Activated CD8-positive, alpha-beta T cell treated with anti-CD3 and anti-CD28 coated beads for 36 hours (primary cell): ENCODE measurements at places on chromosomes 6 and 20. TPM values are rescaled to one million over a fixed set of nuclear protein-coding genes. Genes with fewer than 3 reads are reported as not detected.

- DNase-seq, result no peak
Observed at GRCh38 chr6:15350386-15351083, 104.7 kb downstream of the JARID2 start.

DNA sequence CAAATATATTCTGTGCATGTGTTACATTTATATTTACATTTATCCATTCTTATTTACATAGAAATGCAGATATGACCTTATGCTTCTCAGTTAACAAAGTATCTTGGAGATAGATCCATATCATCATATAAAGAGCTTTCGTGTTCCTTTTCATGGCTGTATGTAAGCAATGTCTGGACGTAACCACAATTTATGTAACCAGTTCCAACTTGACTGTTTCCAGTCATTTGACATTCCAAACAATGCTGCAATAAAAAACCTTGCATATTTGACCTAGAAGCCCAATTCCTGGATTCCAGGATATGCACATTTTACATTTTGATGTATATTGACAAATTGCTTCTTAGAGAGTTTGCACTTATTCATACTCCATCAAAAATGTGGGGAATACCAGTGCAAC lies 113.7 kb upstream of the F13A1 start:
- no peak for DNase-seq

- no peak for DNase-seq
Observed at GRCh38 chr20:56957737-56958553, 308.5 kb downstream of the BMP7 start.

- DNase-seq, result no peak
Observed at GRCh38 chr6:161407581-161407980, 133.7 kb upstream of the AGPAT4 start.

- peak; percentile 34 for DNase-seq
Observed at GRCh38 chr6:15017261-15017660, 228.6 kb upstream of the JARID2 start.

CCDC28A gene
- 15.0 TPM for total RNA-seq

SERPINB1 gene
- total RNA-seq, result 55.8 TPM

- DNase-seq, result no peak
Observed at GRCh38 chr6:157621406-157621805, 201.6 kb upstream of the SNX9 start.

DNA sequence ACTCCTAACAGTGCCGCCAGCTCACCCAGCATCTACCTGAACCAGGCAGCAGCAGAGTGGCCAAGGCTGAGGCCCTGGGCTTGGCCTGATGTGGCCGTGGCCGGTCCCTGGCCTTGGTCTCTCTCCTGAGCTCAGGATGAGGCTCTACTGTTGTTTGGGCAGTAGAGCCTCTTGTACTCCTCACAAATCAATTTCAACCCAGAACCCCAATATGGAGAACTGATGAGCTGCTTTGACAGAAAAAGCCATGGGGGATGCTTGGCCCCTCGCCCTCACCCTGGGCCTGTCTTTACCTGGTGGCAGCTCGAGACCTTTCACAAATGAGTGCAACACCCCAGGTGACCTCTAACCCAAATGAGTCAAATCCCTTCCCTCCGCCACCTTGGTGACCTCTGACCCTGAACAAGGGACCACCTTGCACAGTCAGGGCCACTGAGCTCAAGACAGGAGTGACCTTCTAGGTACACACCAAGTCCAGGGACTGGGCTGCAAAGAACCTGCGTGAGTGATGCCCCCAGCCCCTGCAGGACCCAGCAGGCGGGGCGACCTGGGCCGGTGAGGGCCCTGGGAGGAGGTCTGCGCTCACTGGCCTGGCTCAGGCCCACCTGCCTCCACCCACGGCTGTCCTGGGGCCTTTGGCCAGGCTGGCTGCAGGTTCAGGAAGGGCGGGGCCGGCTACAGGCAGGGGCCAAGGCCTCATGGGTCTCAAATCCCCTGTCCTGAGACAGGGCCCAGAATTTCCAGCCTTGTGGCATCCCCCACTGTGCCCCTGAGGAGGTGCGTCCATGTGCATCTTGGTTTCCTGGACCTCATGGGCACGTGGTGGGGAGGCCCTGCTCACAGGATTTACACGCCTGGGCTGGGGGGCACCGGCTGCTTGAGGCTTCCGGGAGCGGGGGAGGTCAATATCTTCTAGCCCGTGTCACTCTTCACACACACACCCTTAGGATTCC lies 30.2 kb downstream of the PSMG4 start:
- no peak for DNase-seq

GRCh38 chr6:13711324-13711732 lies 307 bp downstream of the RANBP9 start:
- peak; percentile 74 for DNase-seq

SLC52A3 gene
- total RNA-seq, result not detected

- DNase-seq, result peak; percentile 77
Observed at GRCh38 chr6:32973144-32974015, 5.0 kb downstream of the BRD2 start.

DNA sequence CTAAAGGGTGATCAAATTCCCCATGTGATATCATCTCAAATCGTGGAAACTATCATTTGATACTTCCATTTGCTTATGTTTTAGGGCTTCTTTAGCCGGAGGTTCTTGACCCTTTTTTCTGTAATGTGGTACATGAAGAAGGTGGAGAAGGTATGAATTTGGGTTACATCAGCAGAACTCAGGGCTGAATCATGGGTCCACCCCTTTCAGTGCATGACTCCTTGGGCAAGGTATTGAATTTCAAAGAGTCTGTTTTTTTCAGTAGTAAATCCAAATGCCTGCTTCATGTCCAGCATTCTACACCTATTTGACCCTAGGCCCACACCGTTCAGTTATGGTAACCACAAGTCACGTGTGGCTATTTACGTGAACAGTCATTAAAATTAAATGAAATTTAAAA lies 30.6 kb upstream of the QKI start:
- no peak for DNase-seq

DNA sequence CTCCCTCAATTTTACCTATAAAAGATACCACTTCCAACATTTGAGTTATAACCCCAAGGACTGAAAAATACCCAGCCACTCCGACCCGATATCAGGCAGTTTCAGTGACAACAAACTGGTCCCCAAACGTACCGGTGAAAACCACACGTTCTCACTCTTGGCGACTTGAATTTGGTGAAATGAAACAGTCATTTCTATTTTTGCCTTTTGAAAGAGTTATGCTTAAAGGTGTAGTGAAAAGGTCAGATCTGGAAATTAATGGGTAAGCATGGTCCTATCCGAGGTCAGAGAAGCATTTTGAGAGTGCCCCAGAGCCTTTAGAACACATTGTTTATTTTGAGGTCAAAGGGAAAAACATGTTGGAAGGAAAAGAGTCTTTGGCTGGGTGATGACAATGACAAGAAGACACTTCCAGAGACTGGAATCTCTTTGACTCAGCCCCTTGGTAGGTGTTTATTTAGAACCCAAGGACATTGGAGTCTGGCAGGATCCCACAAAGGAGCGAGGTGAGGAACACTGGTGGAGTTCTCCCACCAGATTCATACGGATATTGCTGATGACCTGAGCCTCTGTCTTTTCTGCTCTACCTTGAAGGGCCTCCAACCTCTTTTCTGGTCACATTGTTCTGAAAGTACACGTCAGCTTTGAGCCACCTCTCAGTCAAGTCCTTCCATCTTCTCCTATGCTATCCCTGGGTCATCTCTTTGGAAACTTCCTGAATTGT lies 235.0 kb downstream of the GMPR start:
- DNase-seq, result peak; percentile 57

- DNase-seq, result no peak
Observed at GRCh38 chr6:83920017-83920416, 60.5 kb downstream of the CYB5R4 start.

- DNase-seq, result no peak
Observed at GRCh38 chr6:141957271-141957670, 175.5 kb upstream of the GJE1 start.

DNA sequence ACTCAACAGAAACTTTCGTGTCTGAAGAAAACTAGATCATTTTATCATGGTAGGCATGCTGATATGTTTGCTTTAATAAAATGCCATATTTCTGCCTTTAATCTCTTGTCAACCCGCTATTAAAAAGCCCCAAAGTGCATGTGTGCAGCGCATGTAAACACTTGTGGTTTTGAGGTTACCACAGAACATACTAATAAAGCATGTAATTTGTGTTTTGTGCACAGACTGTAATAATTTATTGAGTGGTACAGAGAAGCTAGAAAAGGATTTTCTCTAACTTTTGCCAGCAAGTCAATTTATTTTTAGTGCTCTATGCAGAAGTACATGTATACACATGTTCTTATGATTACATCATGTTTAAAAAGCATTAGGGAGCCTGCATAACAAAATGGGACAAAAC lies 349.9 kb upstream of the SLC35B3 start:
- DNase-seq, result no peak

DNA sequence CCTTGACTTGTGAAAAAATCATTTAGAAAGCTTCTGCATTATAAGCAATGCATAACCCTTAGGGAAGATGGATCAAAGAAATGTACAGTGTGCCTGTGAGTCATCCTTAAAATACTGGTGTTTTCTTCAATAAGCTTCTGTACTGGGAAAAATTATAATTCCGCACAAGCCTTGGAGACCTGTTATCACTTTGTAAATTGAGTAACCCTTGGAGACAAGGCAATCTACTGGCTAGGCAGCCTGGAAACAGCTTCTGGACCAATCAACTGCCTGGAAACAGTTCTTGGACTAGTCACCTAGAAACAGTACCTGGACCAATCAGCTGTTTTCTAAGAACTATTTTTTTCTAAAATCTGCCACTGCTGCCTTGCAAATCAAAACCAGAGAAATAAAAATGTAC lies 25.8 kb upstream of the RNGTT start:
- DNase-seq, result no peak

GRCh38 chr6:36267731-36268477 lies 2.0 kb upstream of the PNPLA1 start:
- DNase-seq, result no peak

GRCh38 chr6:135631821-135632220 lies 134.3 kb upstream of the AHI1 start:
- no peak for DNase-seq

GRCh38 chr20:37669062-37669772 lies 24.6 kb upstream of the CTNNBL1 start:
- DNase-seq, result peak; percentile 36

SLC17A3 gene
- total RNA-seq, result not detected

DNA sequence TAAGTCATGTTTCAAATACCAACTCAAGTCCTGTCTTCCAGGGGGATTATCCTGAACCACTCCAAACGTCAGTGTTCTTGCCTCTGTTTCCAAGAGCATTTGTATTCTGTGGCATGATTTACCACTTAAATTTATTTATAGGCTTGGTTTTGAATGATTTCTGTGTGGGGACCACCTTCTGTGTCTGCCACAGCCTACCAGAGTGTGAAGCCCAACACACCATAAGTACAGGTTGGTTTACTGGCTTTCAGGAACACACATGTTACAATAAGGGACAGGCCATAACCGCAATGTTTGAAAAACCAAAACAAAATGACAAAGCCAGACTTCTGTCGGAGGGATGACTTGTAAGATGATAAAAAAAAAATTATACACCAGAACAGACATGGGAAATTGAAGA lies 56.5 kb upstream of the MAP3K7 start:
- DNase-seq, result no peak

DNA sequence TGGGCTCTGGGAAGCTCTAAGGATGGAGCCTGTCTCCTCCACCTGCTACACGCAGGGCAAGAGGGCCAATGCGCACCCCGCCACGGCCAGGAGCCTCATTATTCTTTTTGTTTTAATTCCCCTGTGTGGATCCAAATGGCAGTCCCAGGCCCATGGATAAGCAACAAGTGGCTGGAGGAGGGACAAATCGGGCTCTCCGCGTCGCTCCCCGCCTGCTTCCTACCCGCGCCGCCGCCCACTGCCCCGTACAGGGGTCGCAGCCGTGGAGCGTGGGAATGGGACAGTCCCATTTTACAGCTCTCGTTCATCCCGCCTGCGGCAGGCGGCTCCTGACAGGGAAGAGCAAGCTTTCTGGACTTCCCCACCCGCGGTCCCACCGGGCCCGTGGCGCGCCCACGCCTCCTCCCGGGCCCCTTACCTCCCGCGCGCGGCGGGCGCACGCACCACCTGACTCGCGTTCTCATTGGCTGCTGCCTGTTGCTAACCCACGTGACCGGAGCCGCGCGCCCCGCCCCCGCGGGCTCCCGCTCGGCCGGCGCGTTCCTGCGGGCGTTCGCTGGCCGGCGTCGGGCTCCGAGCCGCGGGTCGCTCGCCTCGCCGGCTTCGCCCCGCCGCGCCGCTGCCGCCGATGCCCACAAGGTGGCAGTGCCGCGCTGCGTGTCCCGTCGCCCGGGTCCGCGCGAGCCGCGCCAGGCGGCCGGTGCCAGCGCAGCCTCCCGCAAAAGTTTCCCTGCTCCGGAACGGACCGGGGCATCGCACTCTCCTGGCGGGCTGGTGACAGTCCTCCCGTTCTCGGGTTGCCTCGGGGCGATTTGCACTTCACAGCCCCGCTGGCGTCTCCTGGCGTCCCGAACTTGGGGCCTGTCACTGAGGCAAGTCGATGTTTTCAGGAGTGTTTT lies 93.3 kb downstream of the CD83 start:
- peak; percentile 90 for DNase-seq

DNA sequence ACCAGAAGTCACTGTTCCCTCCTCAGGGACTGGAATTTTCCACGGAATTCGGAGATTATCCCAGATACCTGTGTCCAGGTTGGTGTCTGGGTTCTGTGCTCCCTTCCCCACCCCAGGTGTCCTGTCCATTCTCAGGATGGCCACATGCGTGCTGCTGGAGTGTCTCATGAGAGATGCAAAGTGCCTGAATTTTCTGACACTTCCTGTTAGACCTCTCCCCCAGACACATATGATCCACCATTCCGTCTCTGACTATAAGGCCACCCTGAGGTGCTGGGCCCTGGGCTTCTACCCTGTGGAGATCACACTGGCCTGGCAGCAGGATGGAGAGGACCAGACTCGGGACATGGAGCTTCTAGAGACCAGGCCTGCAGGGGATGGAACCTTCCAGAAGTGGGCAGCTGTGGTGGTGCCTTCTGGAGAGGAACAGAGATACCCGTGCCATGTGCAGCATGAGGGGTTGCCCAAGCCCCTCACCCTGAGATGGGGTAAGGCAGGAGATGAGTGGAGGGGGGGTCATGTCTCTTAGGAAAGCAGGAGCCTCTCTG lies 14.4 kb upstream of the HLA-A start:
- no peak for DNase-seq

- no peak for DNase-seq
Observed at GRCh38 chr6:134510920-134511319, 193.0 kb upstream of the SGK1 start.

GRCh38 chr20:63612276-63612931 lies 14.5 kb downstream of the GMEB2 start:
- no peak for DNase-seq

DNA sequence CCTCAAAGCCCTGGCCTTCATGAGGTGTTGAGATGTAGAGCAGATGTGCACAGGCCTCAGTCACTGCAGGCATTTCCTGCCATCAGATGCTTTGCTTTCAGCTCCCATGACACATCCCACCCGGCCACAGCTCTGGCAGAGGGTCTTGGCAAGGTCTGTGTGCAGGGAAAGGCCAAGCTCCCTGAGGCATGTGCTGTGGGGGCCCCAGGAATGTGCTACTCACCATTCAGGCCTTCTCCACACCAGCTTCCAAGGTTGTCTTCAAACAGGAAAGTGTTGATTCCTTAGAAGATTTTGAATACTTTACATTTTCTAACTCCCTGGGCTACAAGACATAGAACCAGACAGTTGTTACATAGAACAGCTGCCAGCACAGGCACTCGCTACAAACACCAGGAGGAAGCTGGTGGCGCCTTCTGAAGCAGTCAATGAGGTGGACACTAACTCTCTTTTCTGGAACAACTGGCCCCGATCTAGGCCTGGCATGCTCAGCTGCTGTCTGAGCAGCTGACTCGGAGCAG lies 27.8 kb downstream of the CASS4 start:
- DNase-seq, result peak; percentile 64

SLC24A3 gene
- total RNA-seq, result not detected
